ENCODE measurements at places on chromosomes 6 and 20. TPM values are rescaled to one million over a fixed set of nuclear protein-coding genes. Genes with fewer than 3 reads are reported as not detected.

- no peak for DNase-seq
Observed at GRCh38 chr6:88422831-88423230, 256.7 kb upstream of the CNR1 start.

- no peak for DNase-seq
Observed at GRCh38 chr20:52965380-52965779, 6.8 kb upstream of the TSHZ2 start.

MLN gene
- not detected for polyA plus RNA-seq

- no peak for DNase-seq
Observed at GRCh38 chr6:41040101-41040939, 1.3 kb upstream of the UNC5CL start.

DNA sequence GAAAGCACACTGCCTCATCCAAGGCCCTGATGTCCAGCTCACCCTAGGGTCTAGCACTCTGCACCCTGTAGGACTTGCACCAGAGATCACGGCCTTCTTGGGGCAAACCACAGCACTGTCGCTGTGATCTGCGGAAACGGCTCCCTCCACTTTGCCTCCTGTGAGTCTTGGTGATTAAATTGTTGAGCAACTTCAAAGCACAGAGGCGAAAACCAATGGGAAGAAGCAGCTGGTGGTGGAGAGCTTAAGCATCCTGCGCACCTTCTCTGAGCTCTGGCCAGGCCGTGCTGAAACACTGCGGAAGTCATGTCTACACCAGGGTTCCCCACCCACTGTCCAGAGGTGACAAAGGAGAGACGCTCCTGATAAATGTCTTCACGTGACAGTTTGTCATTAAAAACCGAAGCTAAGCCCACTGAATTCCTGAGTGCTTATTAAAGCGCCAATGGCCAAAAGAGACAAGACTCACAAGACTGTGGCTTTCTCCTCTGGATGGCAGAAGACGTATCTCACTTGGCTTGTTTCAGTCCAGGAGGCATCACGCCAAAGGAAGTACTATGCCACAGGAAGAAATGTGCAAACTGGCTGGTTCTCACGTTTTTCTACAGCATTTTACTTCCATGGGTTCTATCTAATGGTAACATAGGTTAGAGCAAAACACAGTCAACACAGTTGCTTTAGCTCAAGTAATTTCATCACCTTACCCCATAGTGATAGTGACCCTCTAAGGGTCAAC is 3.1 kb downstream of the RAMACL start:
- no peak for DNase-seq

GRCh38 chr6:20538131-20538662 is 3.9 kb downstream of the CDKAL1 start:
- DNase-seq: no peak

- no peak for DNase-seq
Observed at GRCh38 chr20:50727792-50728485, 3.4 kb upstream of the PARD6B start.

GRCh38 chr6:45637611-45638257 is 260.0 kb upstream of the SUPT3H start:
- no peak for DNase-seq

- no peak for DNase-seq
Observed at GRCh38 chr6:30136570-30137286, 788 bp downstream of the TRIM40 start.

HM13 gene
- polyA plus RNA-seq: 166 TPM

- no peak for DNase-seq
Observed at GRCh38 chr20:1187605-1188171, 2.9 kb upstream of the TMEM74B start.

CARMIL1 gene
- not detected for polyA plus RNA-seq

ULBP1 gene
- polyA plus RNA-seq: not detected

DNA sequence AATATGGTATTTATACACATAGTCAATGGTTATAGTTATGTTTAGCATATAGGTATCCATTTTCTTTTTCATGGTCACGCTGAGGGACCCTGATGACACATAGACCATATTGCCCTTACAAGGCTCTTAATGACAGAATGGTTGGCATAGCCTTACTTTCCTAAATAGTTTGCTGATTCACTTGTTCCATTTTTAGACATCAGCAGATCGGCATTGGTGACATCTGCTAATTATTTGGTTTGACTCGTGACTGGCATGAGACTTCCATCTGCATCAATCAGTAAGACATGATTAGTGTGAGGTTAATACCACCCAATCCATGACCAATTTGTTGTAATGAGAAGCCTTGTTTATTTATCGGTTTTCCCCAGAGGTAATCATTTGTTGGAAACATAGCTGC is 309.7 kb downstream of the ALDH8A1 start:
- no peak for DNase-seq

DNA sequence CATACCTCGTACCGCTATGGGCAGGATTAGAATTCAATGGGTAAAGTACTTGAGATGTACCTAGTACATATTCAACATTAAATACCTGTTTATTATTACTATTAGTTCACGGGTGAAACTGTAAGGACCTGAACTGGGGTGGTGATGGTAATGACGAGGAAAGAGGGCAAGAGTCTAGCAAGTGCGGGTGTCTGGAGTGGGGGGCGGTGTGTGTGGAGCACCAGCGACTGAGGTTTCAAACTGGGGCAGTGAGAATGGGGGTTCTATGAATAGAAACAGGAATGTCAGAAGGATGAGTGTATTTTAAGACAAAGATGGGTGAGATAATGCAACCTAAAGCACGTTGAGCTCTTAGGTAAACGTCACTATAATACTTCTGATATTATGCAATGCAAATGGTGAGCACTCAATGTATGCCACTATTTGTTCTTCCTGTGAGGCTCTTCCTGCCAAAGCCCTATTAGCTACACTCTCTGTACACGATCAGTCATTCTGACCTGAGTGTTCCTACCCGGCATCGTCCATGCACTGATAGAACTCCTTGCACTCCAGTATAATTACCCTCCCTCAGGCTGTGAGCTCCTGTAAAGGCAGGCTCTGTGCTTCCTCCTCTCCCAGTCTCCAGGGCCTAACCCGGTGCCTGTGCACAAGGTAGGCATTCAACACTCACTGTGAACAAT is 55.0 kb downstream of the ALDH5A1 start:
- DNase-seq: no peak

DNA sequence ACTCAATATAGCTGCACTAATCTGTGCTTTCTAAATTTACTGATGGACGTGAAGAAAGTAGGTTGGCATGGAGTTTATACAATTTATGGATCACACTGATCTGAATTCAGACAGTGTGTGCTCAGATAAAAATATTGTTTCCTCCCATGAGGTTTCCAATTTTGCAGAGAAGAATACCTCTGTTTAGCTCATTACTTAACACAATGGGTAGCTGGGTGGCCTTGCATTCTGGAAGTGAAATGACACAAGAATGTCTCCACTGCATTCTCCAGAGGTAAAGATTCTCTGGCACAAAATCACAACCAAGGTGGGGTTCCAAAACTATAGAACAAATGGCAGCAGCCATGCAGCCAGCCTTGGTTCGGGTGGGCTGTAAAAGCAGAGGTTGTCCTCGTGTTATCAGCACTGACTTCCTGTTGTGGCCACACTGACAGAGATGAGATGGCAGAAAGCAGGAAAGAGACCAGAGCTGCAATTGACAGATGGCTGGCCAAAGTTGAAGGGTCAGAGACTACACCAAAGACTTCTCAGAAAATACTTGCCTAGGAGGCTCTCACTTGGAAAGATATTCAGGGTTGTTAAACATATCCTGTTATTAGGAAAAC is 50.2 kb downstream of the HDAC2 start:
- no peak for DNase-seq

DNA sequence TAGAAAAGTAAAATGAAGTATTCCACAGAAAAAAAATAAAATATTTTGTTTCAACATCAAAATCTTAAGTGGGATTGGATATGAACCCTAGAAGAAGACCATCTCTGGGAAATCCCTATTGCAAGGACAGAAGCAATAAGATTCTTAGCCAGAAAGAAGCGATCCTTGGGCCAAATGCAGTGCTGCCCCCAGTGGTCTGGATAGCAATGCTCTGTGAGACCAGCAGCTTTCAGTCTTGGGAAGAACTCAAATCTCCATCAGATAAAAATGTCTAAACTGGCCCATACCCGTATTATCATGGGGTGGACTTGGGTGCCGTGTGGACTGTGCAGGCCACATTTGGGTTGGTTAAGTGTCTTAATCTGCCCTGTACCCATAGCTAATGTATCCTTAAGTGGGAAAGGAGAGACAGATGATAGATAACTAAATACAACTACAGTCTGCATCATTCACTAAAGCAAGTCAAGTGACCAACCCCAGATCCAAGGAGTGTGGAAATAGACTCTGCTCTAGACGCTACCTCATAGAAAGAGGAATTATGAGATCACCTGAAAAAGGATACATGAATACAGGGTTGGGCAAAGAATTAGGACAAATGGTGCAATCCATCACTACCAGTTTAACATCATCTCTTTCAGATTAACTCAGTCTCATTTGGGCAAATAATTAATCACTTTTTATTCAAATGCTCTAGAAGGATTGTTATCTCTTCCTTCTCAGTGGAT is 38.9 kb upstream of the SNAP25 start:
- no peak for DNase-seq

Data from CD8-positive, alpha-beta memory T cell (primary cell).